ENCODE measurements at places on chromosomes 7 and 10.

GRCh38 chr10:66218289-66218688 is 707.5 kb upstream of the LRRTM3 start:
- DNase-seq: no peak

- DNase-seq: no peak
These were observed 187.2 kb upstream of the MBL2 start for GRCh38 chr10:52959810-52960209.

DNA sequence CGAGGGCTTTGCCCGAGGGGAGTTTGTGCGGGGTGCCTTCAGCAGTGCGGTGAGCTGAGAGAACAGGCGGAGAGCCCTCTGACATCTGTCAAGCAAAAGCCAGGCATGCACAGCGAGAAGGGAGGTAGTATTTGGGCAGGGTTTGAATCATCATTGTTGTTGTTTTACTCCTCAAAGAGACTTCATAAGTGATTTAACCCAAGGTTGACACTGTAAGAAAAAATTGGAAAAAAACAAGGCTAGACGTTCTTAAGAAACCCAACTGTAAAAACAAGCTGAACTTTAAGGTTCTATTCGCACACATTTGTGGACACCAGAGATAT is 1.3 kb downstream of the ADAM22 start:
- DNase-seq: no peak

GRCh38 chr7:126394406-126394805 is 858.3 kb downstream of the GRM8 start:
- no peak for DNase-seq
